Lower lobe of right lung (tissue), 2 donors: ENCODE measurements at places on chromosomes 5 and 9.

DNA sequence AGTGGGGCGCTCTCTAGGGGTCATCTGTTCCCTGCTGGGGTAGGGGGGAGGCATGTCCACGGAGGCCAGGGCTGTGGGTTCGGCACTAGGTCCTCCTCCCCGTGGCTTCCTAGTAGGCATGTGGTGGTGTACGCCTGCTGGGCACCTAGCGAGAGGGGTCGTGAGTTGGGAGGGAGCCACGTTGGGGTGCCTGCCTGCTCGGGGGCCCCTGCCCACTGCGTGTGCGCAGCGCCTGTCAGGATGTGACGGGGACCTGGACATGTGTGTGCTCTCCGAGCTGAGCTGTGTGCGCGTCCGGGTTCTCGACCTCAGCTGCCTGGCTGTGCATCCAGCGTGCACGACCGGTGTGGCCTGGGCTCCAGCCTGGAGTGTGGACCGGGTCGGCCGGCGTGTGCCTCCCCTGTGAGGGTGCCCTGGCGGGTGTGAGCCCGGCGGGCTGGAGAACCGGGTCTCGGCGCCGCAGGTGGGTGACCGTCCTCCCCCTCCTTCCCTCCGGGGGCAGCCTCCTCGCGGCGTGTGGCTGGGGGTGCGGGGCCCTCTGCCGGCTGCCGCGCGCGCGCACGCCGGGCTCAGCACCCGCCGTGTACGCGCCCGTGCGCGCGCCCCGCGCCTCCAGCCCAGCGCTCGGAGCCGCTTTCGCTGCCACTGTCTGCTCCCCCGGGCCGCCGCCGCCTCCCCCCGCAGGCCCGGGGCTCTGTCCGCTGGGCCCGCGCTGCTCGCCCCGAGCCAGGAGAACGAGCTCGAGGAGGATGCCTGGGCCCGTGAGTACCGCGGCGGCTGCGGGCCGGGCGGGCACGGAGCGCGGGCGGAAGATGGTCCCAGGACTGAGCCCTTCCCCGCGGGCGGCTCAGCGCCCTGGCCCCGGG is at the start of gene PRR7:
TSS of gene PRR7 (plus strand) at position 615 of the 866 bp plus-strand sequence. CDS start 8,254 bp downstream, outside the sequence.
- peak; percentile 77 for DNase-seq

DNA sequence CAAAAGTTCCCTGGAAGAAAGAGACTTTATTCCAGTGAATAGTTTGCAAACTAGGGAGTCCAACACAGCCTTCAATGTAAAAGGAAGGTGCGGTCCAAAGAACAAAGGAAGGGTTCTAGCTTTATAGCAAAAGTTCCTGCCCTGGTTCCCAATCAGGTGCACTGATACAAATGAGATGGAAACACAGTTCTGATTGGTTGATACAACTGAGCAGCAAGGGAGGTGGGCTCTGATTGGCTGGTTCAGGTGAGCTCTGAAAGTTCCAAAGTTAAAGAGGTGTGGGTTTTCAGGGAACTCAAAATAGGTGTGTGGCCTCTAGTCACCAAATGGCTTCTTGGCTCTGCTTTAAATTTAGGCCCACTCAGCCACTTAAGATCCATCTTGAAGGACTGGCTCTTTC is 43.1 kb downstream of the P4HA2 start:
- no peak for DNase-seq

DNA sequence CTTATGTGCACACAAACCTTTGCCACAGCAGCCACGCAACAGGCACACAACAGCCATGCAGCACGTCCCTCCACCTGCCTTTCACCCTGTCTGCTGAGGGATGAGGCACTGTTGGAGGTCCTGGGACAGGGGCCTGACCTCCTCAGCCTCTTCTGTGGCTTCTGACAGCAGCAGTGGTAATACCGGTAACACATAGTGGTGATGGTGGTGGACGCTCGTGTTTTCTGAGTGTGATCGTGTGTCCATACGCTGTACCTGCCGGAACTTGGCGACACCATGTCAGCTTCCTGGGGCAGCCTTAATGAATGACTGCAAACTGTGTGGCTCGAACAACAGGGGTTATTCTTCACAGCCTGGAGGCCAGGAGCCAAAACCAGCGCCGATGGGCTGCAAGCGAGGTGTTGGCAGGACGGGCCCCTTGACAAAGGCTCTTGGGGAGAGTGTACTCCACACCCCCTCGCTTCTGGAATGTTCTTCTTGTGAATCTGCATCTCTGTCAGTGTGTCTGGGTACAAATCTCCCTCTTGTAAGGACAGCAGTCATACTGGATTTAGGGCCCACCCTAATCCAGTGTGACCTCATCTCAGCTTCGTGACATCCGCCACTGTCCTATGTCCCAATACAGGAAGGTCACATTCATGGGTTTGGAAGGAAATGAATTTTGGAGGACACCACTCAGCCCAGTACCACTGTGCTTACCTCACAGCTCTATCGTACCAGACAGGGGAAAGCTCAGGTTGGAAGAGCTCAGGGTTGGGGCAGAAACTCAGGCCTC is 55.3 kb upstream of the EXOC3 start:
- DNase-seq, result no peak

DNA sequence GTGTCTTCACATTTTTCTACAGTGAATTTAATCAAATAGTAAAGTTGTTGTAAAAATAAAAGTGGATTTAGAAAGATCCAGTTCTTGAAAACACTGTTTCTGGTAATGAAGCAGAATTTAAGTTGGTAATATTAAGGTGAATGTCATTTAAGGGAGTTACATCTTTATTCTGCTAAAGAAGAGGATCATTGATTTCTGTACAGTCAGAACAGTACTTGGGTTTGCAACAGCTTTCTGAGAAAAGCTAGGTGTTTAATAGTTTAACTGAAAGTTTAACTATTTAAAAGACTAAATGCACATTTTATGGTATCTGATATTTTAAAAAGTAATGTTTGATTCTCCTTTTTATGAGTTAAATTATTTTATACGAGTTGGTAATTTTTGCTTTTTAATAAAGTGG is 60.4 kb downstream of the MTAP start:
- no peak for DNase-seq

GRCh38 chr5:44714871-44715561 is 93.7 kb upstream of the MRPS30 start:
- DNase-seq, result no peak

GRCh38 chr9:16921855-16922254 is 51.4 kb upstream of the BNC2 start:
- DNase-seq, result no peak

DNA sequence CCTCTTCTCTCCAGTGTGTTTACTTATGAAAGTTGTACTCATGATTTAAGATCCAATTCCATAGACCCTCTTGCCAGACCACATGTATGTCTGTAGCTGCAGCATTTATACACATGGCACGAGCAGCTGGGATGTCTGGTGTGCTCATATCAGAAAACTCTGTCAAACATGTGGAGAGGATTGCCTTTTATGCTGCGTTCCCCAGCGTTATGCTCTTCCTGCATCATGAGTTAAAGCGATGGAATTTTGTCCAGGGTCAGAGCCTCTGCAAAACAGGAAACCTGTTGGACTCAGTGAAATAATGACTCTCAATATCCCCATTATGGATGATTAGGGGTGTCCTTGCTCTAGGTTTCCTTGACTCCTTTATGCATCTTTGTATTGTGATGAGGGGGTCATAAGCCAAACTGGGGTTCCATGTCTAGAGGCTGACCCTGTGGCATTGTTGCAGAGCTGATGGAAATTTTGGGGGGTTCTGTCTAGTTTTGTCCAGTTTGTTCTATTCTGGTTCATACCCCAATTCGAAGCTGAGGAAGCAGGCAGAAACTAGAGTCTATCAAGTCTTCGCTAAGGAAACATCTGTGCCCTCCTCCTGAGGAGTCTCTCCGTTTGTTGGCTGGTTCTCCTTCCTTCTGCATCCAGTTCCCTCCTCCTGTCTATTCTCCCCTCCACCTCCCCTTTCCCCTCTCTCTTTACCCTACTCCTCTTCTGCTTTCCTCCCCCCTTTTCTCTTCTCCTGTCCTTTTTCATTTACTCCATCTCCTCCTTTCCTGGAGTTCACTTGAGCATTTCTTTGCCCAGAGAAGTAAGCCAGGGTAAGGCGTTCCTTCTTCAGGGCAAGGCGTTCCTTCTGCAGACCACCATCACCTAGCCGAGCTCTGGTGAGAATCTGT is 252.8 kb downstream of the MAST4 start:
- DNase-seq, result no peak

GRCh38 chr9:86027767-86028166 is 71.6 kb downstream of the GOLM1 start:
- no peak for DNase-seq

- no peak for DNase-seq
Measured at GRCh38 chr5:54743581-54743980, 226.0 kb downstream of the SNX18 start.

DNA sequence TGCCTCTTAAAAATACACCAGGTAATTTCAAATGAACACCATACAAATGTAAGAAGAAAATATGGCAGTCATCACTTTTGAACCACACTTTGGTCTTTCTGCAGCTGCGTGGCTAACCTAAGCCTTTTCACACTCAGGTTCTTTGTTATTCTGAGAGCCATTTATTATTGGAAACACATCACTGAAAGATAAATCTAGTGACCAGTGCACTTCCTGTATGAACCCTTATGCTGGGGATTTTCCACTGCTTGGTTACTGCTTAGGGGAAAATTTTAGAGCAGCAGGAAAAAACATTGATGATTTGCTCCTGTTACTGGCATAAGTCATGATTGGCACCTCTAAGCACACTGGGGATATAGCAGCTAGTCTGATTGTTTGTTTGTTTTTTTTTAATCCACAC is 58.6 kb upstream of the RANBP3L start:
- DNase-seq, result no peak

DNA sequence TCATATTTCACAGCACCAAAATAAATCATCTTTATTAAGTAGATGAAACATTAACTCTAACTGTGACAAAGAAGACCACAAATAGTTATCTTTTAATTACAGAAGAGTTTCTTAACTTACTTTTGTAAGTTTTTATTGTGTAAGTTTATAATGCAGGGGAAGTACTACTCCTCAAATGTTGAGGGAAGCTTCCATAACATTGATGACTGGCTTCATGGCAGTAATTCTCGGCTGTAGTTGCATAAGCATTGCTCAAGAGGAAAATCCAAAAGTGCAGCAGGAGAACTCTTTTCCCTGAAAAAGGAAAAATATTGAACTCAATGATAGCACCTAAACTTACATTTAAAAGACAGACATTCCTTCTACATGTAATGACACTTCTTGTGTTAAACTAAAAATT is 4.6 kb downstream of the TSLP start:
- no peak for DNase-seq

GRCh38 chr9:79973627-79974026 is 401.9 kb downstream of the TLE4 start:
- DNase-seq, result no peak

- no peak for DNase-seq
Measured at GRCh38 chr9:16625811-16626210, 244.7 kb downstream of the BNC2 start.

DNA sequence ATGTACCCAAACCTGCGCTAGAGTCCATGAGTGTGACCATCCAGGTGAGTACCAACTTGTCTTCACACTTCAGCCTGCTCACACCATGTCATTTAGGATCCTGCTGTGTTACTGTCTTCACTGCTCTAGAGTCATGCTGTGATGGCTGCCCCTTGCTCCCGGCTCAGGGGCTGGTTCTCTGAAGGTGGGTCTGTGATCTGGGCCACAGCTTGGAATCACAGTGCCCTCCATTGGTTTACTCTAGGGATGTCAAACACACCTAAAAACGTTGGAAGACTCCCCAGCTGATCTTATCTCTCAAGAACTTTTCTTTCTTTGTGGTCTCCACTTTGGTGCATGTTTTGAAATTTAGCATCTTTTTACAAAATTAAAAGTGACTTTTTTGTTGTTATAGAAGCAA is 53.8 kb downstream of the NFX1 start:
- no peak for DNase-seq

DNA sequence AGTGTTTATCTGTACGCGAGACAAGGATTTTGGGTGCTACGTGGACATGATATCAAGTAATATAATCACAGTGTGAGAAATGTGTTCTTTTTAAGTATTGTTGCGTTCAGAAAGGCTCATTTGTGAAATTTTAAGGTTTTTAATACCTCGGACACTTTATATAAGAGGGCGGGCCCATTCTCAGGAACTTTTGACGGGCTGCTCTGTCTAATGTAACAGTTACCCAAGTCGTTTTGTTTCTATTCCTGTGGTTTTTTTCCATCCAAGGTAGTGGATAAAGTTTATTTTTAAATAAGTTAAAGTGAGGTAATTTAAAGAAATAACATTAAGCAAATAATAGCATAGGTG is 525 bp downstream of the SRP19 start:
- no peak for DNase-seq

GRCh38 chr5:30279237-30279636 is 914.2 kb upstream of the CDH6 start:
- DNase-seq, result no peak

- peak; percentile 67 for DNase-seq
Measured at GRCh38 chr9:1231998-1232919, 182.1 kb downstream of the DMRT2 start.

GRCh38 chr5:9160747-9161146 is 385.1 kb downstream of the SEMA5A start:
- DNase-seq, result no peak

DNA sequence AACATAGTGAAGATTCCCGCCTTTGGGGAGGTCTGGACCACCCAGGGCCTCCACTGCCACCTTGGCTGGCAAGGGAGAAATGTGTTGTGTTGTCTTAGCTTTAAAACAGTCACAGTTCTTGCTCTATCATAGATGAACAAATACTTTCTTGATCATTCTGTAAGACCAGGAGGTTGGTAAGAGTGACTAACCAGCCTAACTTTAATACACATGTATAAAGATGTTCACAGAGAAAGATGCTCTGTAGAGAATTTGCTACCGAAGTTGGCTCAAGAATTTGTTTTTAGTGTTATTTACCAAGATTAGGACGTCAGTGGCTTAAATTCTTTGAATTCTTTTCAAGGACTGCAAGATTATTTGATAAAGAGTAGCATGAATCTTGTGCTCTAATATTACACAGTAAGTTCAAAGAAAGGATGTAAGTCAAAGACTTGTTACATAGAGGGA is 28.4 kb downstream of the GLRX start:
- DNase-seq, result no peak

DNA sequence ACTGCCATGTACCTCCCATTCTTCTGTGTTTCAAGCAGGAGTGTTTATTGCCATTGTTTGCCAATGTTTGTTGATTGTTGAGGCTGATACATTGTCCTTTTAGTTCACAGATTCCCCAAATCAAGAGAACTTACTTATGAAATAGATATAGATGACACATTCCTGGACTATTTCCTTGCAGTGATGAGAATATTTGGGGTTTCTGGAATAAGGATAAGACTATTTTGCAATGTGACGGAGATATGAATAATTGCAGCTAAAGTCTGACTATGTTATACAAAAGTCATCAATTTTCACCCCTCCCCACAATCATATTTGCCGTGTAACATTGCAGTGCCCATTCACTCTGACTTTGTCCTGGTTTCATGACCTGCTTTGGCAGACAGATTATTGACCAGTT is 460.8 kb downstream of the CDH10 start:
- DNase-seq, result no peak
